Effector CD8-positive, alpha-beta T cell (primary cell): ENCODE measurements at places on chromosomes 12 and 14.

DNA sequence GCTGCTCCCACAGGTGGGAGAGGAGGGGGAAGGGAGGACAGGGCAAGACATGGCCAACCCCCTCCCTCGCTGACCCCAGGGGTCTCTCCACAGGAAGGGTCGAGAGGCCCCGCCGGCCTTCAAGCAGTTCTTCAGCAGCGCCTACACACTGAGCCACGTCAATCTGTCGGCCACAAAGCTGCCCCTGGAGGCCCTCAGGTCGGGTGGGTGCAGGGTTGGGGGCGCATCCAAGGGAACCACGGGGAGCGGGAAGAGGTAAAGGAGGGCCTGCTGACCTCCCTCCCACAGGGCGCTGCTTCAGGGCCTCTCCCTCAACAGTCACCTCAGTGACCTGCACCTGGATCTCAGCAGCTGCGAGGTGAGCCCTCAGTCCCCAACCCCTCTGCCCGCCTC lies 6.1 kb downstream of the CARMIL3 start:
- DNase-seq: no peak

DNA sequence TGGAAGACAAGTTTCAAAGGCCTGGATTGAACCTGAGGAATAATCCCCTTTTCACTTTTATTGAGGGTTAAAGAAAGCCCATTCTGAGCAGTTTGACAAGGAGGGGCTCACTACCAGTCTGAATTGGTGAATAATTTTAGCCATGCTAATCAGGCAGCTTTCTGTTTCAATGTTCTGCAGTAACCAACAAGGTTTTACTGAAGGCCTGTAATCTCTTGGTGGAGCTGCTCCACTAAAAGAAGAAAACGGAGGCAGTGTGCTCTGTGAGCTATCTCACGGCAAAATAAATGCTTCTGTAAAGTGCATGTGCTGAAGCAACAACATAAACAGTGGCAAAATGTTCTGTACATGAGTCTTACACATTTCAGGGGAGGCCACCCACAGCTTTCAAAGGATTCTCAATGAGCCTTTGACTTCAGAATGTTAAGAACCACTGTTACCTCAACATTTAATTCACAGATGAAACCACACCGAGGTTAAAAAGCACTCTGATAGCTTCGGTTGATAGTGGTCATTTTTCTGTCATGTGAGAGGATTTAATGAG lies 111.2 kb downstream of the LRIG3 start:
- DNase-seq: no peak

DNA sequence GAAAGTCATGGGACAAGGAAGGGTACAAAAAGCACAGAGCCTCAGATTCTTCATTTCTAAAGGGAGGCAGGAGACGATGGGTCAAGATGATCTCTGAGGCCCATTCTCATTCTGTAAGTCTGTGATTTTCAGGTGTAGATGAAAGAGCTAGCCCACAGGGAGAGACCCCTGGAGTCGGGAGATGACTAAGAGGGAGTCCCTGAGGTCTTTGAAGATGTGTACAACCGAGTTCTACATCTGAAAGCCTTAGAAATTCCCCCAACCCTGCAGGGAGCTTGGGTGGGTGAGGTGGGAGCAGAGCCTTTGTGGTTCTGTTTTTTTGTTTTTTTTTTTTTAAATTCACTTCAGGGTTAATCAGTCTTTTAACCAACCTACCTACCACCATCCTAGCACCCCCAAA lies 3.1 kb downstream of the WNT10B start:
- no peak for DNase-seq

DNA sequence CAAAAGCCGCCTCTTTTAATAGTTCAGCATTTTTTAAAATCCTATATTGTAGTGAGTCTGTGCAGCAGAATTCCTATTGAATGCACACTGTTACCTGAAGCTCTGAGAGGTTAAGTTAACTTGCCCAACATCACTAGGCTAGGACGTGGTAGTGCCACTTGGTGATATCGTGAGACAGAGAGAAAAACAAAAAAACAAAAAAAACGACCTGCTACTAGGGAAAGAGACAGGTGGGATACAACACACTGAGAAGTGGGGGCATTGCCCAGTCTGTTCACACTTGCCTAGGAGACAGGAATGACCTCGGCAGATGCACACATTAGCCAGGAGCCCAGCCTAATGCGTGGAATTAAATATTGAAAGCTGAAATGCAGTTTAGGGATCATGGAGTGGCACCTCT lies 129.7 kb upstream of the CCND2 start:
- DNase-seq: no peak

- DNase-seq: no peak
Measured at GRCh38 chr14:32078023-32078857, 1.1 kb downstream of the ARHGAP5 start.

DNA sequence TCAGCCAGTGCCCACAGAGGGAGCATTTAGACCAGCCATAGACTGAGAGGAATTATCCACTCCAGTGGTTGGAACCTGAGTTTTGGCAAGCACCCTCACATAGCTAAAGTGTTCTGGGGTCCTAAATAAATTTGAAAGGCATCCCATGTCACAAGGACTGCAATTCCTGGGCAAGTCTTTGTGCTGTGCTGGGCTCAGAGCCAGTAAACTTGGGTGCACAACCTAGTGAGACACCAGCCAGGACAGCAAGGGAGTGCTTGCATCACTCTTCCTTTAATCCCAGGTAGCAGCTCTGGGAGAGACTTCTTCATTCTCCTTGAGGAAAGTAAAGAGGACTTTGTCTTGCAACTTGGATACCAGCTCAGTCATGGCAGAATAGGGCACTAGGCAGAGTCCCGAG lies 142.0 kb upstream of the FSCB start:
- no peak for DNase-seq

DNA sequence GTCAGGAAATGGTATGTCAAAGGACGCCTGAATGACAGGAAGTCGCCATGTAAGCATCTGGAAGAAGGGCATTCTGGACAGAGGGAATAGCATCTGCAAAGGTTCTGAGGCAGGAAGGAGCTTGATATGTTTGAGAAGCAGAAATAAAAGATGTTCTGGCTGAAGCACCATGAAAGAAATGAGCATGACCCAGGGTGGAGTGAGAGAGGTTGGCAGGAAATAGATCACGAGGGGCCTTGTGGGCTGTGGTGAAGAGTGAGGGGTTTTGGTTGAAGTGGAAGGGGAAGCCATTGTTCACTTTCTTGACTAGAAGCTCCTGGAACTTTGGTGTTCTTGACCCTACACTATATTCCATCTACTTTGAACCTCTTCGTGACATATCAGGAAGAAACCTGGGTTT lies 99.4 kb upstream of the PARP11 start:
- no peak for DNase-seq

- no peak for DNase-seq
Measured at GRCh38 chr12:80404629-80405028, 39.4 kb upstream of the PTPRQ start.

DNA sequence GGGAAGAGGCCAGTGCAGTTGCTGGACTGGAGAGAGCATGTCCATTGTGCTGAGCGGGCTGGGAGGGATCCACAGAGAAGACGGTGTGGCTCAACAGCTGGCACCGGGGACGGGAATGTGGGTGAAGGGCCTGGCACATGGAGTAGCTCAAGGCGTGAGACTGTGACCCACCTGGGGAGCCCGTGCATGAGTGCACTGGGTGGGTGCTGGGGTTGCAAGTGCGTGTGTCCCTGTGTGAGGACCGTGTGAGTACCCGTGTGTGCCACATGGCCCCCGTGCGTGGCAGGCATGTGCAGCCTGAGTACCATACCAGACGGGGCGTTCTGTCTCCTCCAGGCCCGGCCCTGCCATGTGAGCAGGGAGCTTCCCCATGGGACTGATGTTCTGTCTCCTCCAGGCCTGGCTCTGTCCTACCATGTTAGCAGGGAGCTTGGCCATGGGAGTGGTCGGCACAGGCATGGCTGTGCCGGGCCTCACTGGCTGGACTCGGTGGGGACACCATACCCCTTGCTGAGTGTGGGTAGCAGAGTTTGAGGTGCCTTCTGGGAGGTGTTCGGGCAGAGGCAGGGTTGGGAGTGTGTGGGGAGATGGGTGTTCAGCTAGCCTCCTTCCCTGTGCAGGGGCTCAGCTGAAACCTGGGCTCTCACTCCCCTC lies 234.4 kb downstream of the TMEM121 start:
- no peak for DNase-seq

- DNase-seq: no peak
Measured at GRCh38 chr14:61226015-61226654, 55.0 kb downstream of the TMEM30B start.

DNA sequence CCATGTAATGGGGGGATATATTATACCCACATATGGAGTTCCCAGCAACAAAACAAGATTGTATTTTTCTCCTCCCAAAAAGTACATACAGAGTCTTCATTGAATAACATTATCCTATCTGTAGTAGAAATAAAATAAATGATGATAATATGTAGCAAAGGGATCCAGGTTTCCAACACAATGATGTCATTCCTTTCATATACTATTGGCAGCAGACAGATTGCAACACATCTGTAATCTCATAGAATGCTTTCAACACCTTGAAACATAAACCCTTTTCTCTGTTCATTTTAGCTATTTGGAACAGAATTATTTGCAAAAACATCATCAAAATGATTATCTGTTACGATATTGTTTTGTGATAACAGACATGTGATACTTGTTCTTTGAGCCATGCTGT lies 317.6 kb downstream of the DPF3 start:
- DNase-seq: no peak

DNA sequence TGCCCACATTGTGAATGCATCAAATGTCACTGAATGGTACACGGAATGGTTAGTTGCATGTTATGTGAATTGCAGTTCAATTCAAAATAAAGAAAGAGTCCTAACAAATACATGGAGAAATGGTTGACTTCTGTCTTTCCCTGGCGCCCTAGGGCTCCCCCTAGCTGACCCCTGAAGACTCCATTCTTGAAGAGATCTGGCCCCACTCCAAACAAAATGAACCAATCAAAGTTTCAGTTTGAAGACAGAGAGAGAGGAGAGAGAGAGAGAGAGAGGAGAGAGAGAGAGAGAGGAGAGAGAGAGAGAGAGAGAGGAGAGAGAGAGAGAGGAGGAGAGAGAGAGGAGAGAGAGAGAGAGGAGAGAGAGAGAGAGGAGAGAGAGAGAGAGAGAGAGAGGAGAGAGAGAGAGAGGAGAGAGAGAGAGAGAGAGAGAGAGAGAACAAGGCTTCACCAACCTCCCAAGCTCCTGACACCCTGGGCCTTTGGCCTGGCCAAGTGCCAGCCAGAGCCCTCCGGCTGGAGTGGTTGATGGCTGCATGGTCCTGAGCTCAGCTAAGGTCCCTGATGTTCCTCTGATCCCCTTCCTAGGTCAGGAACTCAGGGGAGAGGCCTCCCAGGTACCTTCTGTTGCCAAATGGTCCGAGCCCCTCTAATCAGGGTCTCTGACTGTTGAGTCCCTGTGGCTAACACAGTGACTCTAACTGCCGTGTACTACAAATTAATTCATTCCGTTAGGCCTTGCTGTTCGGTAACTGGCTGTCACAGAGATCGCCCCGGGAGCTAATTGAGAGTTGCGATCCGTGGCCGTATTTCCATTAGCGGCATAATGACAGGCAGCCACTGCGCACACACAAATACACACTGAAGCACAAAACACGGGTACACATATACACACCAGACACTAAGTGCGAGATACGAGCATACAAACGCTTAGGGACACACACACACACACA lies 188.8 kb downstream of the ESRRB start:
- DNase-seq: no peak

GRCh38 chr14:55339770-55340169 lies 68.5 kb downstream of the FBXO34 start:
- no peak for DNase-seq

DNA sequence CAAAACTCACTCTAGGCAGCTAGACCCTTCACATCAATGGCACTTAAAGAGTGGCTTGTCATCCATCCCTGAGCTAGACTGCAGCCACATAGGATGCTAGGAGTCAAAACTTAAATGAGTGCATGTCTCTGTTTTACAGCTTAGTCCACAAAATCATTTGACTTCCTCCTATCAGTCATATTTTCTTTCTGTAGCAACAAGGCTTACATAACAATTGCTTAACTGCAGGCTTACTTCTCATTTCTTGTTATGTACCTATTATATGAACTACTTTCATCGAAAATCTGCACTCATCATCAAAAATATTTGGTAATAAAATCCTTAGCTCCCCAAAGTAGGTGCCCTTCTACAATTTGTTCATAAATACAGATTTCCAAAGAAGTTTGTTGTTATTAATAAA lies 30.1 kb downstream of the CLEC1A start:
- DNase-seq: no peak

DNA sequence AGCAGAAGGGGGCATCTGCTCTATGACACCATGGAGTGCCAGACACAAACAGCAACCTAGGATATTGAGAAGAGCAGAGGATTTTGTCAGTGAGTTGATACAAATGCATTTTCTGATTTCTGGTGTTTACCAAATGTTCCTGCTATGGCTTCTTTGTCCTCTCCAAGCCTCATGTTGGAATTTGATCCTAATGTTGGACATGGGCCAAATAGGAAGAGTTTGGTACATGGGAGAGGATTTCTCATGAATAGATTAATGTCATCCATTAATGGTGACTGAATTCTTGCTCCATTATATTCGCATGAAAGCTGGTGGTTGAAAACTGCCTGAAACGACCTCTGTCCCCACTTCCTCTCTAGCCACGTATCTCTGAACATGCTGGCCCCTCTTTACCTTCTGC lies 1002.2 kb upstream of the FLRT2 start:
- no peak for DNase-seq

- DNase-seq: no peak
Measured at GRCh38 chr12:21337959-21338744, 3.4 kb upstream of the SLCO1A2 start.

- no peak for DNase-seq
Measured at GRCh38 chr14:67497216-67497615, 8.7 kb upstream of the TMEM229B start.

DNA sequence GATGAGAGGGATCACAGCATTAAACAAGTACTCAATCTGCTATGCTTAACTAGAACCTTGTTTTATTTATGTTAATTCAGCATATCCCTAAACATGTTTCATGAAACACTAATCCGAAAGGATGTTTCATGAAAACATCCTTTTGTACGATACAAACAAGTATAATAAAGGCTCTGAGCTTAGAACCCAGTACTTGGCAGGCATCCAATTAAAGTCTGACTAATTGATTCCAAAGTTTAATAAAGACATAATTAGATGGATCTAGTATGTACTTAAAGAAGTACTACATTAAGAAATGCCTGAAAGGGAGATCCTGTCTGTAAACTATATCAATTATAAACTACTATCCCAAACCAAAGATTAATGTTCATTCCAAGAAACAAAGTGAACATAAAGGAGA lies 51.8 kb downstream of the SCAF11 start:
- DNase-seq: no peak

GRCh38 chr14:97097296-97097695 lies 300.1 kb downstream of the VRK1 start:
- DNase-seq: no peak
